ENCODE measurements at places on chromosomes 7 and 10. TPM values are rescaled to one million over a fixed set of nuclear protein-coding genes. Genes with fewer than 3 reads are reported as not detected.

ASIC3 gene
- 3.7 TPM for total RNA-seq

SLC35G1 gene
- 3.4 TPM for total RNA-seq

GRCh38 chr10:35674843-35675242 is 32.7 kb upstream of the FZD8 start:
- no peak overlapping the region for H3K27ac ChIP-seq
- DNase-seq, result no peak
- no peaks in the 10 kb centered on the region for H3K4me1 ChIP-seq
- no peak overlapping the region for H3K4me3 ChIP-seq

BLNK gene
- total RNA-seq, result 8.8 TPM

DNA sequence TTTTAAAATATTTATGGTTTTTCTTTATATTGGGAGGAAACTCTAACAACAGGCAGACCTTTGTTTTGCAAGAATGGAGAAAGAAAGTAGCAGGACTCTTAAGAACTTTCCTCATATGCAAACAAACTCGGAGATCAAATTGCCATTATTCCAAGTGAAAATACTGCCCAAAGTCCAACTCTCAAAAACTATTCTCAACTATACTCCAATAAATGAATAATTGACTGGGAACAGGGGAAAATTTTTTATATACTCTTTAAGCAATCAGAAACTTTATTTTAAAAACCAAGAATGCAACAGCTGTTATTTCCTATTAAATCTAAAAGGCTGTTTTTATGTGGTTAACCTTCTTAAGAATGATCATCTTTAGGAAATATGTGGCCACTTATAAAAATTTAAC is 101.9 kb downstream of the COL28A1 start:
- DNase-seq, result no peak
- H3K27ac ChIP-seq, result no peak overlapping the region
- no peaks in the 10 kb centered on the region for H3K36me3 ChIP-seq

GRCh38 chr7:116522247-116522646 is 2.6 kb upstream of the CAV1 start:
- no peaks in the 10 kb centered on the region for H3K36me3 ChIP-seq
- no peak overlapping the region for H3K4me3 ChIP-seq
- peaks cover 28% of the 10 kb centered on the region for H3K4me1 ChIP-seq

DNA sequence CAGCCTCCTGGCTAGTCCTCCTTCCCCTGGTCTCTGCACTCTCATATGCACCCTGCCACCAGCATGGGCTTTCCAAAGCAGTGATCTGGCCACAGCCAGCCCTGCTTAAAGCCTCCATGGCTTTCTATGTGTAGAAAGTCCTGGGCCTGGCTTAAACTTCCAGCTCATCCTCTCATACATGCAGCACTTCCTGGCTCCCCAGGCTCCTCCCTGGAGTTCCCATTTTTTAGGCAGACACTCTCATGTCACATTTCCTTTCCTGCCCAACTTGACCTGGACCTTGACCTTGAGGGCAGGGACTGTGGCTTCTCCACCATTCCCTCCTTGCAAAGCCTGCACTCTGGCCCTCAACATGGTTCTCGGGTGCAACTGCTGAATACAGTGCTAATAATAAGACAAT is 79.5 kb downstream of the CHST15 start:
- no peaks in the 10 kb centered on the region for H3K27me3 ChIP-seq
- no peaks in the 10 kb centered on the region for H3K4me1 ChIP-seq

All from vagina (tissue), 2 donors.